Activated CD4-positive, alpha-beta T cell treated with anti-CD3 and anti-CD28 coated beads for 24 hours (primary cell): ENCODE measurements at places on chromosomes 5 and 9.

DNA sequence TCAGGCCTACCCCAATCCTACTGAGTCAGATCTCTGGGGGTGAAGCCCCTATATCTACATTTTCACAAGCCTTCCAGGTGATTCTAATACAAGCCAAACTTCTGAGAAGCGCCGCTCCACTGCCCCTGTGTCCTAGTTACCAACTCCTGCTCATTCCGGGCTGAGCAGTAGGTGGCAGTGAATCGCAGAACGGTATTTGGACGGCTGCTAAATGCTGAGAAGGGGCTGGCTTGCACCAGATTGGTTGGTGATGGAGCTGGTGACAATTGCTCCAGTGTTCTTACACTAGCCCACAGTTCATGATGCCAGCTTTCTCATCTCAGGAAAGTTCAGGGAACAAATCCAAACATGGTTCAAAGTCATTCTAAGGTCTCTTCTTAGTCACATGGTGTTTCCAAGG, 31.1 kb upstream of the FGF1 start:
- peak; percentile 6 for DNase-seq

- DNase-seq: no peak
These were observed 473.0 kb downstream of the ZSWIM6 start for GRCh38 chr5:61805101-61805500.

DNA sequence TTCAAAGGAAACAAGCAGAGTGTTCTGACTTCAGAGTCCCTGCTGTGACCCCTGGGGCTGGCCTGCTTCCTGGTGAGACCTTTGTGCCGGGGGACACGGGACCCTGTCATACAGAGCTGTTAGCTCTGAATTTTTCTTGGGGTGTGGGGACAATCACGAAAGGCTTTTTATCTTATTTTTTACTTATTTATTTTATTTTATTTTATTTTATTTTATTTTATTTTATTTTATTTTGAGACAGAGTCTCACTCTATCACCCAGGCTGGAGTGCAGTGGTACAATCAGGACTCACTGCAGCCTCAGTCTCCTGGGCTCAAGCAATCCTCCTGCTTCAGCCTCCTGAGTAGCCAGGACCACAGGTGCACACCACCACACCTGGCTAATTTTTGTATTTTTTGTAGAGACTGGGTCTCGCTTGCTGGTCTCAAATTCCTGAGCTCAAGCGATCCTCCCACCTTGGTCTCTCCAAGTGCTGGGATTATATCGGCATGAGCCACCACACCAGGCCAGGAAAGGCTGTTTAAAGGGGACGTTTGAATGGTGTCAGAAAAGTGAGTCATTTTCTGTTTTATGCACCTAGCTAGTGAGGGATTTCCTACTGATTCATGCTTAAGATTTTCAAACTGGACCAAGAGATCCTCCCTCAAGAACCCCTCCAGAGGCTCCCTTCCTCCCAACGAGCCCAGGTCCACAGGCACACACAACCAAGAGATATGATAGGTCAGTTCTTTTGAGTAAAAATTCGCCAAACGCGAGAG, 75.7 kb downstream of the OLFM1 start:
- no peak for DNase-seq

DNA sequence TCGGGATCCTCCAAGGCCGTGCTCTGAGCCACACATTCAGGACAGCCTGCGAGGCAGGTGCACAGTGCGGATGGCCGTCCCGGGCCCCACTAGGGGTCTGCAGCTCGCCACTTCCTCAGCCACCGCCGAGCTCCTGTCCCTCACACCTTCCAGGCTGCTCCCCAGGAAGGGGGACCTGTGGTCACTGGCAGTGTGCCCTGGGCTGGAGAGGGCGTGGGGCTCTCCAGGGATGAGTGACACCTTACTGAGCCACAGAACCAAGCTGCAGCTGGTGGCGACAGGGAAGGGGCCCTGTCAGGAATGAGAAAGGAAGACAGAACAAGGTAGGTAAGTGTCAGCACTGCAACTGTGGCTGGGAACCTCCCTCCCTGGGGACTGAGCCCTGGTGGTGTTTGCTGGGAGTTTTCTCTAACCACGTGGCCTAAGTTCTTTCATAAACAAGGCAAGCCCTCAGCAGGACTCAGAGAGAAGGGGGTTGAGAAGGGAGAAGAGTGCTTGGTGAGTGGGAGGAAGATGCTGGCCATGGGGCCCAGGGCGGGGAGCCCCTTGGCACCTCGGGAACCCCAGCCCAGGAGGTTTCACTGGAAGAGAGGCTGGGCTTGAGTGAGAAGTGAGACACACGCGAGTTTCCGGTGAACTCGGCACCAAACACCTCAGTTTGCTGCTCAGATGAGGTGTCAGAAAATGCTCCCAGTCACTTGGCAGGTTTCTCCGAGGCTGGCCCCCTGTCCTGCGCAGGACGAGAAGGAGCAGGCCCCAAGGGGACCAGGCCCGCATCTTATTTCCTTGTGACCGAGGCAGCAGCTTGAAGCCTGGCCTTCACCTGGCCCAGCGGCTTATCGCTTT, 5.2 kb downstream of the IL13 start:
- DNase-seq: peak; percentile 12

DNA sequence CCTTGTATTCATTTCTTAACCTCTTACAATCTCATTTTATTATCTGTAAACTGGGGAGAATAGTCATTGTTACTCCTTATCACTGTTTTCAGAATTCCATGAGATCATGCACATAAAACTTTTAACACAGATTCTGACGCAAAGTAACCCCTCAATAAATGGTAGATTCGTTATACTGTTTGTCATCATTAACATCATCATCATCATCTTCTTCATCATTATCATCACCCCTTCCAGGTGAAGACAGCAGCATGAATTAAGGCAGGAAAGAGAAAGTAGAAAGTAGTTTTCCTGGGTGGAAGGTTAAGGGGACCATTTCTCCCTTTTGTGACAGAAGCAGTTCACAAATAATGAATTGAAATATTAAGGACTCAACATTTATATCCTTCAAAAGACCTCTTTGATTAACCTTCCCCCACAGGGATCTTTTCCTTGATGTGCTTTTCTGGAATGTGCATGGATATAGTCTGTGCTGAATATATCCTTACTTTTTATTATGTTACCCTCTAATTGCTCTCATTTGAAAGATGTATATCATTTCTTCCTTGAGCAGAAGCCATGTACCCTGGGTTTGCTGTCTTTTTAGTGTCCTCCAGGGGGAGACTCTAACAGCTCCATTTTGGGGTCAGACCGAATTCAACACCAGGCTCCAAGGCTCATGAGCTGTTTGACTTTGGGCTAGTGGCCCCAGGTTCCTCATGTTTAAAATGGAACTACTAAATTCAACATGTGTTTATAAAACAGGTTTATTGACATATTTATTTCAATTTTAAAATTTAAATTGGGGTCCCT, 1029.9 kb upstream of the WWC1 start:
- no peak for DNase-seq

DNA sequence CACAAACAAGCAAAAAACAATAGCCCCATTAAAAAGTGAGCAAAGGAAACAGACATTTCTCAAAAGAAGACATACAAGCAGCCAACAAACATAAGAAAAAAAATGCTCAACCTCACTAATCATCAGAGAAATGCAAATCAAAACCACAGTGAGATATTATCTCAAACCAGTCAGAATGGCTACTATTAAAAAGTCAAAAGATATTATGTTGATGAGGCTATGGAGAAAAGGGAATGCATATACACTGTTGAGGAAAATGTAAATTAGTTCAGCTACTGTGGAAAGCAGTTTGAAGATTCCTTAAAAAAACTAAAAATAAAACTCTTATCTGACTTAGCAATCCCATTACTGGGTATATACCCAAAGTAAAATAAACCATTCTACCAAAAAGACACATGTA, 28.7 kb upstream of the BARX1 start:
- DNase-seq: no peak

GRCh38 chr5:151870820-151871219, 53.8 kb downstream of the GLRA1 start:
- no peak for DNase-seq

- DNase-seq: no peak
These were observed 238.4 kb downstream of the TRPM3 start for GRCh38 chr9:70883056-70883455.
